CD4-positive, alpha-beta T cell treated with Interleukin-21 for 1 hour (primary cell): ENCODE measurements at places on chromosomes 7 and 10.

DNA sequence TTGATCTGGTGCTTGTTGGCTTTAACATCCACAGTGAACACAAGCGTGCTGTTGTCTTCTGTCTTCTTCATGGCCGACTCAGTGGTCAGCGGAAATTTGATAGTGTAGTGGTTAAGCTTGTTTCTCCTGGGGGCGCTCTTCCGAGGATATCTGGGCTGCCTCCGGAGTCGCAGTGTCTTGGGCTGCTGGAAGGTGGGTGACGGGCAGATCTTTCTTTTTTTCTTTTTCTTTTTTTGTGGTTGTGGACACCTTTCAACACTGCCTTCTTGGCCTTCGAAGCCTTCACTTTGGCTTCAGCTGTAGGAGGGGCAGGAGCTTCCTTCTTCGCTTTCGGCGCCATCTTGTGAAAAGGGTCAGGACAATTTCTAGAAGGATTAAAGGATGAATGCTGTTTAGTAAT is 23.8 kb upstream of the RPA3 start:
- DNase-seq: no peak

DNA sequence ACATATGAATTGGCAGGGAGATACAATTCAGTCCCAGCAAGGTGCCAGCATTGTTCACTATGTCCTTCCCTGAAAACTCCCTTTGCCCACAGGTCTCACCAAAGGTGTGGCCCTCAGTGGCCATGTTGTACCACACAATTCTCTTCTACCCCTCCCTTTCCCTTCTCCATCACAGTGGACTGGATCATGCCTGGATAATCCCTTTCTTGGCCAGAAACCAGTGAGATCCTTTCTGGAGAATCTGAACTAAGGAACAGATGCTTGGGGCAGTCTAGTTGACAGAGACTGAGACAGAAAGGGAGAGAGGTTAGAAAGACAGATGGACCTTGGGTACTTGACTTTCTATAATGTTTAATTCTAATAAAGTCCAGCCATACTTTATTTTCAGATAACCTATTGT is 9.5 kb downstream of the NMT2 start:
- no peak for DNase-seq

- DNase-seq: no peak
These were observed 1189.2 kb downstream of the TYW1 start for GRCh38 chr7:68185631-68186456.

DNA sequence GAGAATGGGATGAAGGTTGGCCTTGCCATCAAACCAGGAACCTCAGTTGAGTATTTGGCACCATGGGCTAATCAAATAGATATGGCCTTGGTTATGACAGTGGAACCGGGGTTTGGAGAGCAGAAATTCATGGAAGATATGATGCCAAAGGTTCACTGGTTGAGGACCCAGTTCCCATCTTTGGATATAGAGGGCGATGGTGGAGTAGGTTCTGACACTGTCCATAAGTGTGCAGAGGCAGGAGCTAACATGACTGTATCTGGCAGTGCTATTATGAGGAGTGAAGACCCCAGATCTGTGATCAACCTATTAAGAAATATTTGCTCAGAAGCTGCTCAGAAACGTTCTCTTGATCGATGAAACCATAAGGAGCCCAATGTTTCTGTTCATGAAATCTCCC is 637 bp downstream of the RPEL1 start:
- DNase-seq: no peak
